ENCODE measurements at places on chromosomes 12 and 14. TPM values are rescaled to one million over a fixed set of nuclear protein-coding genes. Genes with fewer than 3 reads are reported as not detected.

DNA sequence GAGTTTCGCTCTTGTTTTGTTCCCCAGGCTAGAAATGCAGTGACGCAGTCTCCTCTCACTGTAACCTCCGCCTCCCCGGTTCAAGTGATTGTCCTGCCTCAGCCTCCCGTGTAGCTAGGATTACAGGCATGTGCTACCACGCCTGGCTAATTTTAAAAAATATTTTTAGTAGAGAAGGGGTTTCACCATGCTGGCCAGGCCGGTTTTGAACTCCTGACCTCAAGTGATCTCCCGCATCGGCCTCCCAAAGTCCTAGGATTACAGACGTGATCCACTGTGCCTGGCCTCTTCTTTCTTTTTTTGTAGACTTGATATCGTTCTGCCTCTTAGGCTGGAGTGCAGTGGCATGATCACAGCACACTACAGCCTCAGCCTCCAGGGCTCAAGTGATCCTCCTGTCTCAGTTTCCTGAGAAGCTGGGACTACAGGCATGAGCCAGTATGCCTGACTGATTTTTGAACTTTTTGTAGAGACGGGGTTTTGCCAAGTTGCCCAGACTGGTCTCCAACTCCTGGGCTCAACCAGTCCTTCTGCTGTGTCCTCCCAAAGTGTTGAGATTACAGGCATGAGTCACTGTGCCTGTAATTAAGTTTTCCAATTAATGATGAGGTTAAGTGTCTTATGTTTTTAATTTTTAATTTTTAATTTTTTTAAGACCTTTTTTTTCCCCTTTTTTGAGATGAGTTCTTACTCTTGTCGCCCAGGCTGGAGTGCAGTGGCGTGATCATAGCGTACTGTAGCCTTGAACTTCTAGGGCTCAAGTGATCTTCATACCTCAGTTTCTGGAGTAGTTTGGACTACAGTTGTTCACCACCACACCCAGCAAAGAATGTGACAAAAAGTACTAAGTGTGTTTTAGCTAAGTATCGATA is 10.2 kb downstream of the RCOR1 start:
- no peak for DNase-seq

MEG3 gene
- total RNA-seq: 20.6 TPM

VDR gene
- 0.20 TPM for total RNA-seq

DNA sequence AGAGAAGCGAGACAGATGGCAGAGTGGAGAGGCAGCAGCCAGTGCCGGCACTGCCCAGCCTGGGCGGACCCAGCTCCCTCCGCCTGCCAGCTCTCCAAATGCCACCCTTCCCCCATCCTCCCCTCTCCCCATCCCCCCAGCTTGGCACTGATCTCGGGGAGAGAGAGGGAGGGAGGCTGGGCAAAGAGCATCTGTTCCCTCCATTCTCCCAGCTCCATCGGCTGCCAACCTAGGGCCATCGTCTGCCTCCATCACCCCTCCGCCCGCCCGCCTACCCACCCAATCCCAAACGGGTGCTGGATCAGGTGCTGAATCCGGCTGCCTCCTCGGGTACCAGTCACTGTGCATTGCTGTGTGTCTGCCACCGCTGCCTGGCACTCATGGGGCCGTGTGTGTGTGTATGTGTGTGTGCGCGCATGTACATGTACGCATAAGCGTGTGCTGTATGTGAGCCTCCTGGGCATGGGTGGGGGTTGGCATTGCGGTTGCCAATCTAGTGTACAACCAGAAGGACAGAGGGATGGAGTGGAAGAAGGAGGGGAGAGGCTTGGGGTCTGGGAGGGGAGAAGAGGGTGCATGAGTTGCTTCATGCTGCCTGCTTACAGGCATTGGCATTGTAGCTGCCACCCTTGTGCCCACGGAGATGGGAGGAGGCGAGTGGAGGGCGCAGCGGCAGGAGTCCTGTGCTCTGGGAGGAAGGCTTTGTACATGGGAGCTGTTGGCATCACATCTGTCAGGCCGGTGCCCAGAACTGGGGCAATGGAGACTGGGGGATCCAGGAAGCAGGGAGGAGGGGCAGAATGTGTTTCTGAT is 38.4 kb downstream of the ZFHX2 start:
- peak; percentile 19 for DNase-seq

LYZ gene
- total RNA-seq: 51.1 TPM

LUM gene
- 52.0 TPM for total RNA-seq

DNA sequence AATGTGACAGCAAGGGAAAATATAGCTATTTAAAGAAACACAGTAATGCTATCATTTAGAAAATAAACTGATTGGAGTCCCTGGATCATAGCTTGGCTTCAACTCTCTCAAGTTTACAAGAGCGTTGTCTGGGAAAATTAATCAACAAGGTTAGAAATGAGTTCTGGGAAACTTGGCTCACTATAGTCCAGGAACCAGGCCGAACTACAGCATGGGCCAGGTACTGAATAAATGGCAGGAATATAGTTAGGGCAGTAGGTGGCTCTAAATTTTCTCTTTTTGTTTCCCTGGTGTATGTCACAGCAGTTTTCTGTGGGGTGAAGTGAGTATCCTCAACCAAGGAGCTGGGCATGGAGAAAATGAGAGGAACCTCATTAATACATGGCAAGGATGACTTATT is 72.4 kb downstream of the PLBD1 start:
- DNase-seq: no peak

GRCh38 chr12:20748198-20748597 is 53.1 kb downstream of the SLCO1C1 start:
- DNase-seq: no peak

HCAR1 gene
- 0.12 TPM for total RNA-seq

OR6C74 gene
- not detected for total RNA-seq

DNA sequence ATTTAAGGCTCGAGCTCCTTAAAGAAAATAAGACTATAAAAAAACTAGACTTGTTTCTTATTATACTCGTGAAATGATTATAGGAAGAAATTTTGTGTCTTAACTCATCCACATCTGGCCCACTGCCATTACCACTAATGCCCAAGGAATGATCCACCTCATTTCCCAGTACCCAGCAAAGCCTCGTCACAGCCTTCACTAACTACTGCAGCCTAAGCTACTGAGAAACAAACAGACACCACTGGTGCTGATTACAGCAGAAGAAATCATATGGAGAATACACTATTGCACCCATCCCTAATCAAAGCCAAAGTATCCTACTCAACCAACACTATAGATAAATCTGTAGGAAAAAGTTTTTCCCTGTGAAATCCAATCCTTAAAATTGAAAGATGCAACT is 205.3 kb upstream of the NAV3 start:
- DNase-seq: no peak

AQP2 gene
- total RNA-seq: not detected

GRCh38 chr12:26795910-26796309 is 37.1 kb downstream of the ITPR2 start:
- DNase-seq: no peak

DNA sequence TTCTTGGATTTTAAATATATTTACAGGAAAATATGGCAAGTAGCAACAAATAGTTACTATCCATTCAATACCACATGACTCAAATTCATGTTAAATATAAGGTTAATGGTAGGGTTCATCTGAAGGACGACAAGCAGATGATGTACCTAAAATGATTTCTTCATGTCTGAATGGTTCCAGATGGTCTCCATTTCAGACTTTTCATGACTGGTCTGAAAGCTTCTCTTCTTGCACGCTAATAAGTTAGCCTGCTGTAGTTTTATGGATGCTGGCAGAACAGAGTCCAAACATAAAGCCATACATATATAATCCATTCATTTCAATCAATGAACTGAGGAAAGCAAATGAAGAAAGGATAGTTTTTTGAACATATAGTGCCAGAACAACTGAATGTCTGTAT is 257.0 kb upstream of the MGAT4C start:
- DNase-seq: no peak

- no peak for DNase-seq
These were observed 100.7 kb downstream of the RPL10L start for GRCh38 chr14:46550836-46551235.

- no peak for DNase-seq
These were observed 117.4 kb upstream of the SOX5 start for GRCh38 chr12:24066865-24067264.

DNA sequence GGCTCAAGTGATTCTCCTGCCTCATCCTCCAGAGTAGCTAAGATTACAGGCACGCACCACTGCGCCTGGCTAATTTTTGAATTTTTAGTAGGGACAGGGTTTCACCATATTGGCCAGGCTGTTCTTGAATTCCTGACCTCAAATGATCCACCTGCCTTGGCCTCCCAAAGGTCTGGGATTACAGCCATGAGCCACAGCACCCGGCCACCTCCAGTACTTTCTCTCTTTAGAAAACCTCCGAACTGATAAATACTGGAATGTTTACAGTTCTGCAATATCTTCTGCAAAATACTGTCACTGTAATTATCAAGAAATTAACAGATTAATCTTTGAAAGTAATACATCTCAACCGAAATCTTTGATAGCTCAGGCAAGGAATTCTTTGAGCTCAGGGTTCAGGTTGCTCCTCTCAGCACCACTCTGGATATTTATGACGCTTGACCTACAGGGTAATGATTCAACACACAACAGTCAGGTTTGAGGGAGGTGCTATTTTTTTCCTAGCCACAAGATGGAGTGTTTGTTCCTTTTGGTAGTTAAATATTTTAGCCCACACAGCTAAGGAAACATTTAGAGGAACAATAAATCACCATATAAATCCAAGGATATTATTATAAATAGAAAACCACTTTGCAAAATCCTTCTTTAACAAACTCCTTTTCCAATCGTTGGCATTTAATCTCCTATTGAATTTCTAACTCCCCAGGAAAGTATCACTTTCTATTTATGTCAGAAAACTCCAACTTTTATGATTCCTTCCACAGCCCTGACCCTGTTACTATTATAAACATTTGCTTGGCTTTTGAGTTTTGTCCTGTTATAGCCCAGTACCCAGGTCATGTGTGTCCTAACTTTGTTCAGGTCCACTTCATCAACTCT is 48.6 kb upstream of the GTF2A1 start:
- DNase-seq: no peak

STON2 gene
- total RNA-seq: 9.3 TPM

ACSS3 gene
- 22.0 TPM for total RNA-seq

GRCh38 chr12:125194163-125194773 is 129.0 kb downstream of the AACS start:
- no peak for DNase-seq

DNA sequence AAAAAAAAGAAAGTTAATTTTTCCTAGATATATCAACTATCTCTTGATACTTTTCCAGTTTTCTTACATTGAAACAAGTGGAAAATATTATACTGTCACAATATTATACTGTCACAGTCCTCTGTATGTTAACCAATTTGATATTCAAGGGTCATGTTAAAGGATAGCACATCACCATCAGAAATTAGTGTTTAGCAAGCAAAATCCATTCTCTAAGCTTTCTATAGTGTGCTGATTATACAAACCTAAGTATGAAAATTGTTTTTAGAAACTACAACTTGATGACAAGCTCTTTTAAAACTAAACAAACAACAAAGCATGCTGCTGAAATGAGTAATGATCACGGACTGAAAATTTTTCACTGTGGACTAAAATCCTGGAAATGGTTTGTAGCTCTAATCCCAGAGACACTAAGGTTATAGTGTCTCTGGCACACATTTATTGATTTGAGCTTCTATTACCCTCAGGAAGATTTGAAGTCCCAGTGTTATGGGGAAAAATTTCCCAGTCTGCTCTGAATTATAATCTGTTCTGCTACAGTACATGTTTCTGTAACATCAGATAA is 9.7 kb downstream of the SPTSSA start:
- no peak for DNase-seq

COX8C gene
- 0.55 TPM for total RNA-seq

C14orf132 gene
- total RNA-seq: 2.4 TPM

KERA gene
- total RNA-seq: not detected

GRCh38 chr12:10186299-10186698 is 7.5 kb downstream of the TMEM52B start:
- peak; percentile 46 for DNase-seq

- DNase-seq: no peak
These were observed 5.2 kb upstream of the RIMKLB start for GRCh38 chr12:8692573-8692972.

LRRIQ1 gene
- total RNA-seq: not detected

COL2A1 gene
- 0.25 TPM for total RNA-seq

DNA sequence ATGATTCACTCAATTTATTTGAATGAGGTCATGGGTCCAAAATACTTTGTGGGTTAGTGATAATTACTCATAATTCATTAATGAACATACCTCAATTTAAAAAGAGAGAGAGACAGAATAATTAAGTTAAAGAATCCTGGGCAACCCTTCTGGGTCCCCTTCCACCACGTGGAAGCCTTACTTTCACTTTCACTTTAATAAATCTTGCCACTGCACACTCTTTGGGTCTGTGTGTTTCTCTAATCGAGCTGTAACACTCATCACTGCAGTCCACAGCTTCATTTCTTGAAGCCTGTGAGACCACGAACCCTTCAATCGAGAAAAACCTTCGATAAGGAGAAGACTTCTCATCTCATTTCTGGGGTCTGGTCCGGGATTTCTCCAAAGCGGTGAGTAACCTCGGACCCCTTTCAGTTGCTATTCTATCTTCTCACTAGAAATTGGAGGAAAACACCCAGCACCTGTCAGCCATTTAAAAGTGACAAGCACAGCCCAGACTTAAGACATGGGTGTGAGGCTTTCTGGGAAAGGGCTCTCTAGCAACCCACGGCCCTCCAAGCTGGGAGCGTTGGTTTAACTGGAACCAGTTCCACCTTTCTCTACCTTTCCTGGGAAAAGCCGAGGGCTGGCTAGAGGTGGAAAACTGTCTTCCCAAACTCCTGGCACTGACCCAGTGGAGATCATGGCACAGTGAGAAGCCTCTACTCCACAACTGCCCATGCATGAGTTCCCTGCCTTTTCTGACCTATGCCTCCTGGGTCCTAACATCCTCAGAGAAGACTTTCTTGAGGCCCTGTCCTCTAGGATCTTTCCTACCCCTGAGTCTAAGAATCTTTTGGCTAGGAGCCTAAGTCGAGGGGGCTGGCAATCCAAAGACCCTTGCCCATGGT is 148.8 kb upstream of the ATF7IP start:
- DNase-seq: no peak

GRCh38 chr12:100381379-100381778 is 24.5 kb downstream of the SLC17A8 start:
- DNase-seq: no peak

CAPS2 gene
- 12.5 TPM for total RNA-seq

- DNase-seq: no peak
These were observed 2.1 kb downstream of the BIN2 start for GRCh38 chr12:51321882-51322281.

DNA sequence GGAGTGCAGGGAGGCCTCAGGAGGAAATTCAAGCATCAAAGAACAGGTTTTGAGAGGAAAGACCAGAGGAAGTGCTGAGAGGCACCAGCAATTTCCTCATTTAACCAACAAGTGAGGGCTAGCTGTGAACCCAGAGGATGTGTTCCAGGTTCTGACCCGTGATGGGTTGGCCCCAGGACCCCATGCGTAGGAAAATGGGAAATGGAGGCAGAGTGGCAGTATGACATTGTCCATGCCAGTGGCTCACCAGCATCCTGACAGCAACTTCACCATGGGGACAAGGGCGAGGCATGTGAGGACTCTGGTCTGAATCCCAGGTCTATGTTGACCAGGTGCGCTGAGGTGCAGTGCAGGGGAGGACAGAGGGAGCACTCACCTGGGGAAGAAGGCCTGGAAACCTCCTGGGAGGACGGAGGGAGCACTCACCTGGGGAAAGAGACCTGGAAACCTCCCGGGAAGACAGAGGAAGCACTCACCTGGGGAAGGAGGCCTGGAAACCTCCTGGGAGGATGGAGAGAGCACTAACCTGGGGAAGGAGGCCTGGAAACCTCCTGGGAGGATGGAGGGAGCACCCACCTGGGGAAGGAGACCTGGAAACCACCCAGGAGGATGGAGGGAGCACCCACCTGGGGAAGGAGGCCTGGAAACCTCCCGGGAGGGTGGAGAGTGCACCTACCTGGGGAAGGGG is 6.7 kb upstream of the CACNA2D4 start:
- DNase-seq: no peak

IL31 gene
- total RNA-seq: not detected

RNASE7 gene
- total RNA-seq: not detected
